ENCODE measurements at places on chromosomes 2 and 18. TPM values are rescaled to one million over a fixed set of nuclear protein-coding genes. Genes with fewer than 3 reads are reported as not detected.

Gene GPR39
- total RNA-seq, result 10.8 TPM

DNA sequence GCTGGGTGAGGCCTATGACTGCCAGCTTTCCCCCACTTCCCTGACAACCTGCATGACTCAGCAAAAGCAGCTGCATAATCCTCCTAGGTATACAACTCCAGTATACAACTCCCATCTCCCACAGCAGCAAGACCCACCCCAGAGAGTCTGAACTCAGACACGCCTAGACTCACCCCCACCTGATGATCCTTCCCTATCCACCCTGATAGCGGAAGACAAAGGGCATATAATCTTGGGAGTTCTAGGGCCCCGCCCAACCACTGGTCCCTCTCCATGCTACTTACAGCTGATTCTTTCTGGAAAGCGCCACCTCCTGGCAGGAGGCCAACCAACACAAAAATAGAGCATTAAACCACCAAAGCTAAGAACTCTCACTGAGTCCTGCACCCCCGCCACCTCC is 296.5 kb downstream of the DCC start:
- no peak for DNase-seq

DNA sequence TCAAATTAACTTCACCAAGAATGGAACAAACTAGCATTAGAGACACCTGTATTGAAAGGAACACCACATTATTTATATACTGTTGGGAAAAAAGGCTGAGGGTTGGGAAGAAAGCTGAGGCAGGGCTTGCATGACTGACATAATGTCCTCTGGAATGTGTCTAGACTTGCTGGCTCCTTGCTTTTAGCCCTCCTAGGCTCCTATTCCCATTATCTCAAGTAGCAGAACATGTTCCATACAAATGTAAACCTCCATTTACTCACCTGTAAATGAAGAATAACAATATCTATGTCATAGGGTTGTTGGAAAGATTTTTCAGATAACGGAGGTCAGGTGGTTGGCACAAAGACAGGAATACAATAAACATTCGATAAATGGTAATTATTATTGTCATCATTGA is 976 bp upstream of the ACADL start:
- DNase-seq, result no peak

DNA sequence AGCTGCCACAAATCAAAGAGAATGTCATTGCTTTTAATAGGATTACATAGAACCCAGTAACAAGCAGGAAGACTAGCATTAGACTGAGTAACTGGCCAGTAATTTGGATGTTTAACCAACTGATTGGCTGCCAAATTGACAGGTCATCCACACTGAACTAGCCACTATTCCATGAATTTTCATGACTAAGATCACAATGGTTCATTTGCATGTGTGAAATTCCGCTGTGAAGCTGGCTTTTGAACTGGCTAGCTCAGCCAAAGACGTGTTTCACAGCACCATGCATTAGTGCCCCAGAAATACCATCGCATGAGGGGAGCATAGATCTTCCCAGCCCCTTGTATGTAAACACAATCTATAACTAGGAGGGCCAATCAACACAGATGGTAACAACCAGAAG is 649.8 kb downstream of the ARHGAP15 start:
- DNase-seq, result peak; percentile 27

DNA sequence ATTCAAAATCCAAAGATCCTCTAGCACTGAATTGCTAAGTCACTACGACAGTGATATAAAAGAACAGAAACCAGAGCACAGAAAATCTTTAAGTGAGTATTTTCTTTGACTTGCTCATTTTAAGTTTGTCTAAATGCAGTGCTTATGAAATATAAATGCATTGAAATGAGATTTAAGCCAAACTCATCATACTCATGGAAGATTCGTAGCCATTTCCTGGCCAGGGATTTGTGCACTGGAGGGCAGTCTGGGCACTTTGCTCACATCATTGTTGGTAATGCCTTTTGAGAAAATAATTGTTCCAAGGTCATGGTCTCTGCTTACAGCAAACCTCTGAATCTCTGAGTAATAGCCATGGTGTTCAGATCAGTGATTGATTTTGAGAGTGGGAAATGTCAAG is 307.7 kb downstream of the ARHGAP15 start:
- no peak for DNase-seq

DNA sequence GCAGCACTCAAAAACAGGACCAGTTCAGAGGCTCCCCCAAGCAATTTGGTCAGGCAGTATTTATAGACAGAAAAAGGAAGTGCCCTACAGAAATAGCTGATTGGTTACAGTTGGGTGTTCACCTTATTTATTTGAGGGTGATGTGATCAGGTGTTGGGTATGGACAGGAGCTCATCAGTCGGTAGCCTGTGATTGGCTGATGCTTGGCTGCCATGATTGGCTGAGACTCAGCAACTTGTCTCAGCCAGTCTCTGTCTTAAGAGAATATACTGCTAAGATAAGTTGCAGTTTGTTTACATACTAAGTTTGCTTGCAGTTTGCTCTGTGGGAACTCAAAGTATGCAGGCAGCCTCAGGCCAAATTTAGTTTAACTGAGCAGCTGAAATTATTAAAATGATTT is 9.4 kb downstream of the ABCG8 start:
- DNase-seq, result no peak
